Cerebellar nuclear complex (tissue), 1 donor: ENCODE measurements at places on chromosomes 13 and 19.

GRCh38 chr19:11194656-11195558 is 2.4 kb downstream of the KANK2 start:
- no peak for DNase-seq

DNA sequence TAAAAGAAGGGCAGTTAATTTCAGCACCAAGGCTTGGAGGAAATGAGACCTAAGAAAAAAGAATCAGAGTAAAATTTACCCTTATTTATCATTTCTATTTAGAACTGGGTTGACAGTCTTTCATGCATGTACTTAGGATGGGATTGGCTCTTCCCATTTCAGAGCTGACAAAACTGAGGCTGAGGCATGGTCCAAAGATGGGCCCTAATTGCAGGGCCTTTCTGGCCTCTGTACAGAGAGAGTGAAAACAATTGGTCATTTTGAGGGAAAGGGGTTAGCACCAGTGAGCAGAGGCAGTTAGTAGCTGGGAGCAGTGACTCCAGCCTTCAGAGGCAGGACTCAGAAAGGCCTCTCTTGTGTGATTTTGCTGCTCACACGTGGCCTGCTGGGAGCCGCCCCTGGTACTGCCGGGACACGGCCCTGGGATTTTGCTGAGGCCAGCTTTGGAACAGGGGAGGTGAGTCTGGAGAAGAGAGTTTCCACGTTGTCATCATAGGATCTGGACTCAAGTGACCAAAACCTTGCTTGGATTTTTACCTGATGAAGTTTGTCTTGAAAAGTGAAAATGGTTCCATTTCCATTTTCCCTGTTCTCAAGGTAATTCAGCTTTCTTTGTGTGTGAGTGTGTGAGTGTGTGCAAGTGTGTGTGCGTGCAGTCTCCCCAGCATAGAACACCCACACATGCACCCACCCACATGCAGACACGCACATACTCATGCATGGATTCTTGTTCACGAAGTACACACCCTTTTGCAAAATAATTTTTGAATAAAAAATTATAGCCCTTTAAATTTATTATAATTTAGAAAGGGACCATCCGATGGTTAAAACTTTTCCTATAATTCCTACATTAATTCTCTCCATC is at the start of gene ZNF536:
TSS of gene ZNF536 (plus strand) at position 425 of the 865 bp plus-strand sequence. CDS start 71,179 bp downstream, outside the sequence.
- DNase-seq: no peak

- DNase-seq: no peak
These were observed 36.4 kb downstream of the PSG11 start for GRCh38 chr19:42989851-42990250.

DNA sequence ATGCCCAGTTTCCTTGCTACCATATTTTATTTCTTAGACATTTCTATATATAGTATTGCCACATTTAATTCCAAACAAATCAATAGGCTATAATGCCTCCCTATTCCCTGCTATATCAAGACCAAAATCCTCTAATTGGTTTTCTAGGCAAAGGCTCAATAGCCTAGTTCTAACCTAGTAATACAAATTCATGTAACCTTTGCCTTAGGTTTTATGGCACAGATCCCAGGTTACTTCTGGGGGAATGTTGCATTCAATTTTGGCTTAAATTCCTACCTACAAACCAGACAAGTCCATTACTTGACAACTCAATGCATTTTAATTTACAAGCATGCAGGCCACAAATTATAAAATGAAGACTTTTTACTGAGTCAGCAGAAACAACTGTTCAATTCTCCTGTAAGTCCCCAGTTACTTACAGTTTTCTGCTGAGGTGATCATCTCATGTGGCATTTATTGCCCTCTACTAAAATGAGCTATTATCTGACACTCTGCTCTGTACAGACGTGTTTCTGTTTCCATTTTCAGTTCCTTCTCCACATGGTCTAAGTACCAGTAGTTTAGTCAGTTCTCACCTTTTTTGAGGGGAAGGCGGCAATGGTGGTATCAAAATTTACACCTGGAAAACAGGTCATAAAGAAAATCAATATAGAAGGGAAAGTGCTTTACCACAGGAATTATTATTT is 11.7 kb downstream of the KCNRG start:
- DNase-seq: no peak

DNA sequence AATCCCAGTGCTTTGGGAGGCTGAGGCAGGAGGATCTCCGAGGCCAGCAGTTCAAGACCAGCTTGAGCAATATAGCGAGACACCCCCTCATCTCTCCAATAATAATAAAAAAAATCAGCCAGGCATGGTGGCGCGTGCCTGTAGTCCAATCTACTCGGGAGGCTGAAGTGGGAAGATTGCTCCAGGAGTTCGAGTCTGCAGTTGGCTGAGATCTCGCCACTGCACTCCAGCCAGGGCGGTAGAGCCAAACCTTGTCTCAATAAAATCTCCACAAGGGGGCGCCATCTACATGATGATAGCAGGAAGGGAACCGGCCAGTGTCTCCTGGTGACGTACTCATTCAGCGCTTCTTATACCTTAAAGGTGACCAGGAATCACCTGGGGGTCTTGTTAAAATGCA is 13.6 kb upstream of the C5AR1 start:
- peak; percentile 42 for DNase-seq

DNA sequence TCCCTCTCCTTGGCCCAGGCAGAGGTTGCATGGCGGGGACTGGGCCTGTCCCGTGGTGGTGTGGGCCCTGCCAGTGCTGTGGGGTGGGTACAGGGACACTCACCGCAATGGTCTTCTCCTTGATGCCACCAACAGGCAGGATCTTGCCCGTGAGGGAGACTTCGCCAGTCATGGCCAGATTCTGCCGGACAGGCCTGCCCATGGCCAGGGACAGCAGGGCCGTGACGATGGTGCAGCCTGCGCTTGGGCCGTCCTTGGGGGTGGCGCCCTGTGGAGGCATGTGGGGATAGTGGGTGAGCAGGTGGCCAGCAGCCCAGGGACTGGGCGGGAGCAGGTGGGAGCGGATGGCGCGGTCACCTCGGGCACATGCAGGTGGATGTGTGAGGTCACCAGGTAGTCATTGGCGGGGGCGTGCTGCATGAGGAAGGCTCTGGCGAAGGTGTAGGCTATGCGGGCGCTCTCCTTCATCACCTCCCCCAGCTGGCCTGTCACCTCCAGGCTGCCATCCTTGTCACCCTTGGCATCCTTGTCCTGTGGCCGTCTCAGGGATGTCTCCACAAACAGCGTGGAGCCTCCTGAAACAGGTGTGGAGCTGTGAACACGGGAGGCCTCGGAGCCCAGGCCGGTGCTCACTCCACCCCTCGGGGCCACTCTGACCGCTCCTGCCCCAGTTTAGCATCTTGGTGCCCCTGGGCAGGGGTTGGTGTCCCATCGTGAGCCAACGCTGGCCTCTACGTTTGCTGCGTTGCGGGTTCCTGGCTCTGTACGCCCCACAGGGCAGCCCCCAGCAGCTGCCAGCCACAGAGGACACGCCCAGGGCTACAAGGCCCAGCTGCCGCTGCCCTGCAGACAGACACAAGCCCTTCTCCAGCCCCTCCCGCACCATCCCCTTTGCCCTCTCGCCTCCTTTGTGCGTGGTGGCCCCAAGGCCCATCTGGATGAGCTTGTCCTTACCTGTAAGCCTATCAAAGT is 3.4 kb downstream of the RPL36 start:
- no peak for DNase-seq

DNA sequence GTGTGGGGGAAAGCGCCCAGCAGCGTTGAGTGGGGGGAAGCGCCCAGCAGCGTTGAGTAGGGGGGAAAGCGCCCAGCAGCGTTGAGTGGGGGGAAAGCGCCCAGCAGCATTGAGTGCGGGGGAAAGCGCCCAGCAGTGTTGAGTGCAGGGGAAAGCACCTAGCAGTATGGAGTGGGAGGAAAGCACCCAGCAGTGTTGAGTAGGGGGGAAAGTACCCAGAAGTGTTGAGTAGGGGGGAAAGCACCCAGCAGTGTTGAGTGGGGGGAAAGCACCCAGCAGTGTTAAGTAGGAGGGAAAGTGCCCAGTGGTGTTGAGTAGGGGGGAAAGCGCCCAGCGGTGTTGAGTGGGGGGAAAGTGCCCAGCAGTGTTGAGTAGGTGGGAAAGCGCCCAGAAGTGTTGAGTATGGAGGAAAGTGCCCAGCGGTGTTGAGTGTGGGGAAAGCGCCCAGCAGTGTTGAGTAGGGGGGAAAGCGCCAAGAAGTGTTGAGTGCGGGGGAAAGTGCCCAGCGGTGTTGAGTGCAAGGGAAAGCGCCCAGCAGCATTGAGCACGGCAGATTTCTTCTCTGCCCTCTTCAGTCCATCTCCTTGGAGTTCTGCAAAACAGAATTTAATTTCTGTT is 138.4 kb downstream of the ATP11A start:
- DNase-seq: no peak
